ENCODE measurements at places on chromosomes 11 and 22.

DNA sequence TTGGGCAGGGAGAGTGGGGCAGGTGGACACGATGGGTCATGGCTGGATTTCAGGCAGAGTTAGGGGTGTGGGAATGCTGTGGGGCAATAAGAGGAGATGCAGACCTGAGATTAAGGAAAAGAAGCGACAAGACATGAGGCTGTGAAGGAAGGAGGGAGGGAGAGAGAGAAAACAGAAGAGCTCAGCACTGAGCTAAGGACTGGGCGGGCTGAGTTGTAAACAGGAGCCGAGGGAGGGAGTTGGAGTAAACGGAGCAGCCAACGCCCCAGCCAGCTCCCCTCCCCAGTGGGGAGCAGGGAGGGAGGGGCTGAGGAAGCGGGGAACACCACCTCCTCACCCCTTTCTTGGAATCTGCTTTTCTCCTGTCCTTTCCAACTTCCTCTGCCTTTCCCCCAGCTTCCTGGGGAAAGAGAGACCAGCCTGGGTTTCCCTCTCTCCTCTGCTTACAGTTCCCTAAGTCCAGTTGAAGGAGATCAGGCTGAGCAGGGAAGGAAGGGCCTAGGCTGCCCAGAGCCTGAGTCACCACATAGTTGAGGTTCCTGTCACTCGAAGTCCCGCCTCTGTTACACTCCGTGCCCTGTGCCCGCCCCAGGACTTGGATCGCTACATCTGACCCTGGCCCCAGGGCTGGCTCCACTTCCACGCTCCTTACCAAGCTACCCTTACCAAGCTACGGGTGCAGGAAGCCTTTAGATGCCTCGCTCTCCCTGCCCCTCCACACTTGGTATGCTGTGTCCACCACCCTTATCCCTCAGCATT is 6.7 kb upstream of the AHNAK start:
- DNase-seq, result peak; percentile 74

GRCh38 chr11:112249871-112250610 is 10.6 kb downstream of the PLET1 start:
- no peak for DNase-seq

DNA sequence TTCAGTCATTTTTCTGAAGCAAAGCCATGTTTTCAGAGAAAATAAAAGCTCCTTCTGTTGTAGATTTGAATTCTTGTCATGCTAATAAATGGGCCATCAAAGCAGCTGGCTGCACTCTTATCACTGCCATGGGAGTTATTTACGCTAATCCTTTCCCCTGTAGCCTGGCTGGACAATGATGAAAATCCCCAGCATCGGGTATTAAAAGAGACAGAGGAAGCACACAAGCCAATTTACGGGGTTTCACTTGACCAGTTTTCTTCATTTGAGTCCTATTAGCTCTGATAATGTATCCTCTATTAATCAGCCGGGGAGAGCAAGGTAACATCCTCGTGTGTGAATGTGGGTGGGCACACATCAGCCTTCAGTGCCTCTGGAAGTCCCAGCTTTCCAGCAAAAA is 470.2 kb upstream of the API5 start:
- DNase-seq, result peak; percentile 10

DNA sequence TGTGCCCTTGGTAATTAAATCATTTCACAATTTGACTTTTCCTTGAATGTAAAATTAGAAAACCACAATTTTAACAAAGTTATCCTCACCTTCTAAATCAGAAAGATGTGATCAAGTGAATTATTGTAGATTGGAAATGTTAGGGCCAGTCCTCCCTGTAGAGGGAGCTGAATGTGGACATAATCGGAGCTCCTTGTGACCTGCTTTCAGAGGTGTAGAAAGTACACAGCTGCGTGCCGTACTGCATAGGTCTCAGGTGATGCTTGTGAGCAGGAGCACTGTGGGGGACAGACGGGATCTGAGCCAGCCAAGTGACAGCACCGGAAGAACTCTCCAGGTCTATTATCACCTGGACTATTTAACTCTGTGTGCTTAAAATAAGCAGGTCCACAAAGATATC is 338.0 kb downstream of the AASDHPPT start:
- DNase-seq, result peak; percentile 12
